ENCODE measurements at places on chromosomes 6 and 20. TPM values are rescaled to one million over a fixed set of nuclear protein-coding genes. Genes with fewer than 3 reads are reported as not detected.

GRCh38 chr6:75285283-75285639 lies 669 bp upstream of the TMEM30A start:
- peaks cover 19% of the 10 kb centered on the region for H3K4me1 ChIP-seq
- H3K27ac ChIP-seq, result peak overlapping the region; percentile 93
- H3K36me3 ChIP-seq, result no peaks in the 10 kb centered on the region
- no peak for DNase-seq
- H3K4me3 ChIP-seq, result peak overlapping the region; percentile 86
- no peaks in the 10 kb centered on the region for H3K27me3 ChIP-seq

GRCh38 chr6:27604986-27605385 lies 132.1 kb upstream of the ZNF184 start:
- H3K36me3 ChIP-seq, result no peaks in the 10 kb centered on the region
- no peaks in the 10 kb centered on the region for H3K4me1 ChIP-seq
- no peak for DNase-seq
- H3K4me3 ChIP-seq, result no peak overlapping the region
- H3K27ac ChIP-seq, result no peak overlapping the region
- peaks cover 64% of the 10 kb centered on the region for H3K27me3 ChIP-seq

Gene EZR
- total RNA-seq, result 260 TPM

DNA sequence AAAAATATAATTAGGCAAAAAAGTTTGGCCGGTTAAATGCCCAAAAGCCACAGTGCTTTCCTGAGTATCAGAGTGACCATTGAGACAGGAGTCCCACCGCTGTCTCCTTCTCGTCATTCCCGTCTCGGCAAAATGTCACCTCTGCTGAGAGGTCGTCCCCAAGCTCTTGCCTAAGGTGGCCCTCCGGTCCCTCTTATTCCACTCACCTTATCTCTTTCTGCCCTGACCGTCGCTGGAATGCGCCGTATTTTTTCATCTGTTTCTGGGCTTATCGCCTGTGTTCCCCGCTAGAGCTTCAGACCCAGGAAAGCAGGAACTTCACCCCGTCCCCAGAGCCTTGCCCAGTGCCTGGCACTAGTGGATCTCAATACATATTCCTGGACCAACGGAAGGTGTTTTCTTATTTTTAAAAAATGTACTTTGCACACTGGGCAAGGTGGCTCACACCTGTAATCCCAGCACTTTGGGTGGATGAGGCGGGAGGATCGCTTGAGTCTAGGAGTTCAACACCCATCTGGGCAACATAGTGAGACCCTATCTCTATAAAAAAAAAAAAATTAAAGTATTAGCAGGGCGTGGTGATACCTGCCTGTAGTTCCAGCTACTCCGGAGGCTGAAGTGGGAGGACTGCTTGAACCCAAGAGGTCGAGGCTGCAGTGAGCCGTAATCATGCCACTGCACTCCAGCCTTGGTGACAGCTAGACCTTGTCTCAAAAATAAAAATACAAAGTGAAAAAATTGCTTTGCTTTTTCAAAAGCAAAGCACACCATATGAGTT lies 122.8 kb upstream of the PTPN1 start:
- no peaks in the 10 kb centered on the region for H3K27me3 ChIP-seq
- DNase-seq, result no peak
- peaks cover 28% of the 10 kb centered on the region for H3K4me1 ChIP-seq

DNA sequence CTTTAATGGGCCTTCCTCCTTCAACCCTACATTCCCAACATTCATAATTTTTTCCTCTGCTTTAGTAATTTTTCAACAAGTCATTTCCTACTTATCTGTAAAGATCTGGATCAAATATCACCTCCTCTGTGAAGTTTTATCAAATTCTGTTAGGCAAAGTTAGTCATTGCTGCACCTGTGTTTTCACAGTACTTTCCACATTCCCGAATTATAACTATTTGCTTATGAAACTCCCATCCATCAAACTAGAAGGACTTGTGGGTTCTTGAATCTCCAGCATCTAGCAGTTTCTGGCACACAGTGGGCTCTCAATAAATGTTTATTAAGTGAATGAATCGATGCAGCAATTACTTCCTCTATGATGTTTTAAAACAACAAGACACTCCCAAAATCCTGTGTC lies 257.6 kb downstream of the HDGFL1 start:
- peak overlapping the region; percentile 58 for H3K27ac ChIP-seq
- DNase-seq, result no peak
- no peaks in the 10 kb centered on the region for H3K27me3 ChIP-seq
- H3K4me1 ChIP-seq, result peaks cover 18% of the 10 kb centered on the region
- H3K36me3 ChIP-seq, result no peaks in the 10 kb centered on the region
- no peak overlapping the region for H3K4me3 ChIP-seq

DNA sequence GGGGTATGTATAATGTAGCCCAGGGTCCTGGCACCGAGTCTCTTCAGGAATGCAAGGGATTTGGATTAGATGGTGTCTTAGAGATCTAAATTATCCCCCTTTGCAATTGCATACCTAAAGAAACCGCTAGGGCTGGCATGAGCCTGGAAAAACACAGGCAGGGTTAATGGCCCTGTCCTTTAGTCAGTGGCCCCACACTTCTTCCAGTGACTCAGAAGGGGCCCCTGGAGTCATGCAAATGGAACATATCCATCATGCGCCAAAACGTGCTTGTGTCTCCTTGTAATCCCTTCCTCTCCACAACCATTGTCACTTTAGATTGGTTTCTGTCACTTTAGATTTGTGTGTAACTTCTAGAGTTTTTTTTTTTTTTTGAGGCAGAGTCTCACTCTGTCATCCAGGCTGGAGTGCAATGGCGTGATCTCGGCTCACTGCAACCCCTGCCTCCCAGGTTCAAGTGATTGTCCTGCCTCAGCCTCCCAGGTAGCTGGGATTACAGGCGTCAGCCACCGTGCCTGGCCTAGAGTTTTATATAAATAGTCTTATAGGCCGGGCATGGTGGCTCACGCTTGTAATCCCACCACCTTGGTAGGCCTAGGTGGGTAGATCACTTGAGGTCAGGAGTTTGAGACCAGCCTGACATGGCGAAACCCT lies 8.7 kb upstream of the MYBL2 start:
- no peaks in the 10 kb centered on the region for H3K27me3 ChIP-seq
- peak overlapping the region; percentile 77 for H3K4me3 ChIP-seq
- no peaks in the 10 kb centered on the region for H3K4me1 ChIP-seq
- no peak for DNase-seq
- no peak overlapping the region for H3K27ac ChIP-seq

GRCh38 chr6:80976336-80976735 lies 776.1 kb downstream of the TENT5A start:
- H3K36me3 ChIP-seq, result no peaks in the 10 kb centered on the region
- H3K27me3 ChIP-seq, result no peaks in the 10 kb centered on the region
- H3K4me3 ChIP-seq, result no peak overlapping the region
- no peak overlapping the region for H3K27ac ChIP-seq

DNA sequence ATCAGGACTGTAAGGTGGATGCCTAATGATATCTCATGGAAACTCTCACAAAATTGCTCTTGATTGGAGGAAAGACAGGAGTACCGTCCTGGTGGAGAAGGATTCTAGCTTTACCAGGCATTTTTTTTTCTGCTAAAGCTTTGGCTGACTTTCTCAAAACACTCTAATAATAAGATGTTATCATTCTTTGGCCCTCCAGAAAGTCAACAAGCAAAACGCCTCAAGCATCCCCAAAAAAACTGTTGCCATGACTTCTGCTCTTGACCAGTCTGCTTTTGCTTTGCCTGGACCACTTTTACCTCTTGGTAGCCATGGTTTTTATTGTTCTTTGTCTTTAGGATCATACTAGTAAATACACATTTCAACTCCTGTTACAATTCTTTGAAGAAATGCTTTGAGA lies 55.5 kb upstream of the RUNX2 start:
- H3K4me1 ChIP-seq, result no peaks in the 10 kb centered on the region
- no peaks in the 10 kb centered on the region for H3K36me3 ChIP-seq
- DNase-seq, result no peak
- H3K27me3 ChIP-seq, result no peaks in the 10 kb centered on the region
- no peak overlapping the region for H3K27ac ChIP-seq
